ENCODE measurements at places on chromosomes 3 and 15.

- no peak for DNase-seq
Observed at GRCh38 chr15:27869697-27870281, 229.3 kb downstream of the OCA2 start.

DNA sequence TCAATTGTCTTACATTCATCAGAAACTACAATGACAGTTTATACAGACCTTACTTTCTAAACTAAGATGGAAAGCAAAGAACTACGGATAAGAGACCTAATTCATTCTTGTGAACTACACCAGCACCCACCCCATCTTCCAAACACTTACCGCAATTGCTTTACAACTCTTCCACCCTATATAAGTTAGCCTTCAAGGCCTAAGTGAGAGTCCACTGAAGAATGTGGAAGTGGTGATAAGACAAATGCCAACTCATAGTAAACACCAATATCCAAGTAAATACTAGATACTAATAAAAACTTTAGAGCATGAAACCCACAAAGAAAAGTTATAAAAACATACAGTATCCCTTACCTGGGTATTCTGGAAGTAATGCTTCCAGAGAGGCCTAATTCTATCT is 13.6 kb downstream of the ARF4 start:
- no peak for DNase-seq

DNA sequence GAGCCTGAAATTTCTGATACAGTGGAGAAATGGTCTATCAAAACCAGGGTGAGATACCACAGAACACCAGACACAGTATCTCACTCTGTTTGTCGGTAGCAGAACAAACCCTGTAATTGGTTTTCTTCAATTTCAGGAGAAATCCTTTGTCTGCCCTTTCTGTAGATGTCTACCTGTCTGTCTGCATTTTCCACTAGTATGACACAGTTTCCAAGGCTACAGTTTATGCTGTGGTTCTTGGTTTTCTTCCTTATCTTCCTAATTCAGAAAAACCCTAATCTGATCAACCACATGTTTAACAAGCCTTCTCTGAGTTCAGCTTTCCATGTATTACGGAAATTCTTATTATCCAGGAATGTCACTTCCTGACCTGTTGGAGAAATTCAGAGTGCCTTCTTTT is 70.8 kb downstream of the SCN11A start:
- no peak for DNase-seq

GRCh38 chr3:4720316-4721075 is 227.3 kb downstream of the ITPR1 start:
- no peak for DNase-seq

- DNase-seq, result no peak
Observed at GRCh38 chr3:99945328-99945995, 127.8 kb downstream of the CMSS1 start.

GRCh38 chr3:175185903-175186302 is 326.8 kb downstream of the NAALADL2 start:
- DNase-seq, result no peak

DNA sequence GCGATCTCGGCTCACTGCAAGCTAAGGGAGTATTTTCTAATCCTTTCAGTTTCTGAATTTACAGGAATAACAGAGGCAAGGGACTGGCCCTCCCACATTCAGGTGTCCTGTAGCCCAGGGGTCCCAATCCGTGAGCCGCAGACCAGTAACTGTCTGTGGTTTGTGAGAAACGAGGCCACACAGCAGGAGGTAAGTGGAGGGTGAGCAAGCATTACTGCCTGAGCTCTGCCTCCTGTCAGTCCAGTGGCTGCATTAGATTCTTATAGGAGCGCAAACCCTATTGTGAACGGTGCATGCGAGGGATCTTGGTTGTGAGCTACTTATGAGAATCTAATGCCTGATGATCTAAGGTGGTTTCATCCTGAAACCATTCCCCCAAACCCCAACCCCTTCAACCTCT is 5.0 kb upstream of the IL17RC start:
- DNase-seq, result no peak

- no peak for DNase-seq
Observed at GRCh38 chr15:60898896-60899295, 330.2 kb downstream of the RORA start.

DNA sequence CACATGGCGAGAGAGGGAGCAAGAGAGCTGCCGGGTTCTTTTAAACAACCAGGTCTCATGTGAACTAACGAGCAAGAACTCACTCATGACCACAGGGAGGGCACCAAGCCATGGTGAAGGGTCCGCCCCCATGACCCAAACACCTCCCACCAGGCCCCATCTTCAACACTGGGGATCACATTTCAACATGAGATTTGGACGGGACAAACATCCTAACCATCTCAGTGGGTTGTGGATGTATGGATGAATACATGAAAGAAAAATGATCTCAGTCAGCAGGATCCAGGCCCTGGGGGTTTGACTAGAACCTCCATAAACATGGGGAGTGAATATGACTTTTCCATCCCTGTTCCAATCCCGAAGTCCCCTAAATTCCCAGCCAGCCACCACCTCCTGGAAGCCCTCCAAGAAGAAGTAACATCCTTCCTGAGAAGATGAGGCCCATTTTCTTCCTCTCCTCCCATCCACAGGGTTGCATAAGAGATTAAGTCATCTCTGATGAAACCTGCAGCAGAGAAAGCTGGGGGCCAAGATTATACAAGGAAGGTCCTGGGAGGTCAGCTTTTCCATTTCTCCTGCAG is 9.5 kb downstream of the CAV3 start:
- DNase-seq, result no peak

GRCh38 chr3:42066516-42067181 is 24.5 kb upstream of the TRAK1 start:
- no peak for DNase-seq

DNA sequence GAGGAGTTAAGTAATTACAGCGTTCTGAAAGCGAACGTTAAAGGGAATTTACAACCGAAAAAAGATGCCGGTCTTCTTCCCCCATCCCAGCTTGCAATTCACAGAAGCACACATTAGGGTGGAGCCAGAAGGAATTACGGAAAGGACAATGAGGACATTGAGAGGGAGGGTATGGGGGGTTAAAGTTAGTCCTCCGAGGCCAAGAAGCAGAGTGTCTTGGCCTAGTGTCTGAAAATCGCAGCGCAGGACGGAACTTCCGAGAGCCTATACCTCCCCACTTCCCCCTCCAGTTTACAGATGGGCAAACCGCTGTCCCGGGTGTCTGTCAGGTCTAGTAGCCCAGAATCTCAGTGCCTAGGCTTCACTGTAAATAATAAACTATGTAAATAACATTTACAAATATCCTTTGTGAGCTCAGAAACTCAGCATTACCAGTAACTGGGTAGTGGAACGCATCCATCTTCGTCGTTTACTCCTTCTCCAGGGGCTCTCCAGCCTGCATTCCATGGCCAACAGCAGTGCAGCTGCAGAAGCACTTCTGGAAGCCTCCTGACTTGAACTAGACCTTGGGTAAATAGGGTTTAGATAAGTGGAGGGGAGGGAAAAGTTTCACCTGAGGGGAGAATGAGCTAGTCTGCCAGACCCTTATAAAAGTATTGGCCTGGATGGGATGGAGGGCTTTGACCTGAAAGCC is 922 bp downstream of the ADPRH start:
- no peak for DNase-seq

DNA sequence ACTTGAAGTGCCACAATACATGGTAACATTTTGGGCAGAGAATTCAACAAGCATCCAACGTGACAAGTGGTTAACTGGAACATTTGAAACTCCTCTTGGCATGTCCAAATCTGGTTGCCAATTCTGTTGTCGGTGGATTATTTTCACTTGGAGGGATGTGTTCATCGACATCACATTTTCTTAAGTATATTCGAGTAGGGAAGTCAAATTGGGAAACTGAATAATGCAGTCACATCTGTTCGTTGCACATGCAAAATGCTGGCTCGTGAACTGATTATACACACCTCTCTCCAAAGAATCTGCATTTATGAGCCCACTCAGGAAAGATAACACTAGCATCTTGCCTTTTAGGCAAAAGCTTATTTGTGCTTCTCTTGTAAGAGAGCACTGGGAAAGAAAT is 139.7 kb downstream of the LIPC start:
- DNase-seq, result no peak

DNA sequence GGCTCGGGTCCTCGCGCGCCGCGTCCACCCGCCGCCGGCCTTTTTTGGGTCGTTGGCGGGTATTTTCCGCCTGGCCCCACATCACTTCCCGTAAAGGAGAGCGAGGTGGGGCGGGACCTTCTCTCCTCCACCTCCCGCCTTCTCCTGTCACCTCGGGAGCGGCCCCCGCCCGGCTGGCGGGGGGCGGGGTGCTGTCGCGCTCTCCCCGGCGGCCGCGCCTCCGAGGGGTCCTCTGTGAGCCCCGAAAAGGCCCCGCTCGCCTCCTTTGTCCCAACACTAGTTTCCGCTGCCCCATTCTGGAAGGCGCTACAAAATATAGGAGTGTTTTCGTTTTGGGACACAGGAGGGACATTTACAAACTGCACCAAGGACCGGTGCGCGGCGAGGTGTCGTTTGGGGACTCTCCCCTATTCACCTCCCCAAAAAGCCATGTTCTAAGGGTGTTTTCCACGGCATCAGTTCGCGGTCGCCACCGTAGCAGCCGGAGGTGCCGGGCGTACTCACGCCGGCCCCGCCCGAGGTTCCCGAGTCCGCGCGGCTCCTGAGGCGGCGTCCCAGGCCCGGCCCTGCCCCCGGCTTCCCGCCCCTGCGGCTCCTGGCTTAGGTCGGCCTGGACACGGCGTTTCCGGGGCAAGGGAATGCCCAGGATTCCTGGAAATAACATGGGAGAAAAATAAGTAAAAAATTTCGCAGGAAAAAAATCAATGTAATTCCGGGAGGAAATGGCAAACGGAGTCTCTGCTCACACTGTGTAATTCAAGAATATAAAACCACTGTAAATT is at the start of gene RAB27A:
Gene RAB27A, minus strand, starts transcription at position 68 of the 782 bp plus-strand sequence. CDS start 54,879 bp downstream, outside the sequence.
- peak; percentile 80 for DNase-seq

DNA sequence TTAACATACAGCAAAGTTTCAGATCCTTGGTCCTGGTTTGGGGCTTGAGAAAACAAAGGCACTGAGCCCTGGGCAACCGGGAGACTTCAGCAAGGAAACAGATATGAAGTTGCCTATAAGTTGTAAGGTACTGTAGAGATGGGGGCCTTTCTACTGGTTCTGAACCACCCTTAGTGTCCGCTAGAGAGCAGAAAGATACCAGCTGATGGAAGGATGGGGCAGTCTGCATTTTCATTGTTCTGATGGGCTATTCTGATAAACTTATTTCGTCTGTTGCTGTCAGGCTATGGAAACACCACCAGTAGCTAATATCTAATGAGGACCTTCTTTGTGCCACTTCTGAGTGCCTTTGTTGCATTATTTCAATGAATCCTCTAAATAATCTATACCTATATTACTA is 38.7 kb downstream of the FGD5 start:
- DNase-seq, result no peak

GRCh38 chr3:567488-568185 is 371.1 kb downstream of the CHL1 start:
- DNase-seq, result no peak

GRCh38 chr3:158794936-158795518 is 6.8 kb upstream of the MFSD1 start:
- no peak for DNase-seq

DNA sequence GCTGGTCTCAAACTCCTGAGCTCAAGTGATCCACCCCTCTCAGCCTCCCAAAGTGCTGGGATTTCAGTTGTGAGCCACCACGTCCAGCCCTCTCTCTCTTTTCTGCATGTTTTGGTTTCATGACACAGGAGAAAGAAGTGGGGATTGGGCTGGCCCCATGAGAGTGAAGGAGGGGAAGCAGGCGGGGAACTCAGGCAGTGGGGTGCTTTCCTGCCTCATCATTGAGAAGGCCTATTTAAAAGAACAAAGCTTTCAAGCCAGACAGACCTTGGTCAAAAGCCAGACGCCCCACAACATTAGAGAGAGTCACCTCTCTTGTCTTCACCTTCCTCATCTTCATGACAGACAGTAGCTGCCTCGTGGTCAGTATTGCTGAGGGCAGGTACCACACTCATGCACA is 15.9 kb downstream of the PSTPIP1 start:
- DNase-seq, result no peak

DNA sequence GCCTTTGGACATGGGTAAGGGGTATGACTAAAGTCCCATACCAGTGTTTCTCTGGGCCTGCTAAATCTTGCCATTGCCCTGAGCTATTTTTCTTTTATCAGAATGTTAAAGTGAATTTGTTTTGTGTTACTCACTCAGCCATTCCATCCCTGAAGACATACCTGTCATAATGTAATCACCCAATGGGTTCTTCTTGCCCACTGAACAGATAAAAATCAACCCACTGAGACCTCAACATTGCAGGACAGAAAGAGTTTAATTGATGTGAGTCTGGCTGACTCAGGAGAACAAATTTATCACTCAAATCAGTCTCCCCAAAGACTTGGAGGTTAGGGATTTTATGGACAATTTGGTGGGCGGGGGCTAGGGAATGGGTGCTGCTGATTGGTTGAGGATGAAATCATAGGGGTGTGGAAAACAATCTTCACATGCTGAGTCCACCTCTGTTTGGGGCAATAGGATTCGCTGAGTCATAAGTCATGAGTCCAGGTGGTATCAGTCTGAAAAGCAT is 47.4 kb downstream of the ILDR1 start:
- DNase-seq, result no peak

GRCh38 chr3:8843347-8843746 is 73.9 kb upstream of the OXTR start:
- DNase-seq, result no peak

- no peak for DNase-seq
Observed at GRCh38 chr3:130117933-130118332, 36.3 kb downstream of the ALG1L2 start.

DNA sequence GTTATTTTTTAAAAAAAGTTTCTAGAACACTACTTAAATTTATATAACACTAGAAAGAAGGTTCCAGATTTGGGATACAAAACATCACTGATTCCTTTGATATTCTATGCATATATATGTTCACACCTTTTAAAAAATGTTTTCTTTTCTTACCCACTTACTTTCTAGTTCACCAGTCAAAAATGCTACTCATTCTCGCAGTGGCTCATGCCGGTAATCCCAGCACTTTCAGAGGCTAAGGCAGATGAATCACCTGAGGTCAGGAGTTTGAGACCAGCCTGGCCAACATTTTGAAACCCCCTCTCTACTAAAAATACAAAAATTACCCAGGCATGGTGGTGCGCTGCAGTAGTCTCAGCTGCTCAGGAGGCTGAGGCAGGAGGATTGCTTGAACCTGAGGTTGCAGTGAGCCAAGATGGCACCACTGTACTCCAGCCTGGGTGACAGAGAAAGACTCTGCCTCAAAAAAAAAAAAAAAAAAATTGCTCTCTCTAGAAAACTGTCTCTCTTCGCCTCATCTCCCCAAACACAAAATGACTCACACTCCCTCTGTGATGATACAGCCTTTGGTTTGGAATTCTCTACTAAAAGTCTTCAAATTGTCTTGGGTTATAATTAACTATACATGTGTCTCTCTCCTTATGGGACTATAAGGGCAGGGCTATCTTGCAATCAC is 52.6 kb upstream of the TGFBR2 start:
- no peak for DNase-seq

GRCh38 chr3:167895684-167896083 is 160.2 kb downstream of the SERPINI1 start:
- no peak for DNase-seq

DNA sequence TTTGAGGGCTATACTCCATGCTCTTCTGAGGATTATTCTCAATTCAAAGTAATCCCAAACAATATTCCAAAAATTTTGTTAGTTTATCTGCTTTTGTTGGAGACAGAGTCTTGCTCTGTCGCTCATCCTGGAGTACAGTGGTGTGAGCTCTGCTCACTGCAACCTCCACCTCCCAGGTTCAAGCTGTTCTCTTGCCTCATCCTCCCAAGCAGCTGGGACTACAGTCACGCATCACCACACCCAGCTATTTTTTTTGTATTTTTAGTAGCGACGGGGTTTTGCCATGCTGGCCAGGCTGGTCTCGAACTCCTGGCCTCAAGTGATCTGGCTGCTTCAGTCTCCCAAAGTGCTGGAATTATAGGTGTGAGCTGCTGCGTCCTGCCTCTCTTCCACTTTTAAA is 39.1 kb downstream of the MEF2A start:
- no peak for DNase-seq
